ENCODE measurements at places on chromosomes 3 and 15.
A peak's percentile ranks its signal among the peaks of the same experiment; 100 is the strongest.

GRCh38 chr15:29682781-29683180 lies 139.5 kb downstream of the TJP1 start:
- DNase-seq, result no peak

- no peak for DNase-seq
These were observed 53.5 kb downstream of the MSL2 start for GRCh38 chr3:136142592-136142991.

DNA sequence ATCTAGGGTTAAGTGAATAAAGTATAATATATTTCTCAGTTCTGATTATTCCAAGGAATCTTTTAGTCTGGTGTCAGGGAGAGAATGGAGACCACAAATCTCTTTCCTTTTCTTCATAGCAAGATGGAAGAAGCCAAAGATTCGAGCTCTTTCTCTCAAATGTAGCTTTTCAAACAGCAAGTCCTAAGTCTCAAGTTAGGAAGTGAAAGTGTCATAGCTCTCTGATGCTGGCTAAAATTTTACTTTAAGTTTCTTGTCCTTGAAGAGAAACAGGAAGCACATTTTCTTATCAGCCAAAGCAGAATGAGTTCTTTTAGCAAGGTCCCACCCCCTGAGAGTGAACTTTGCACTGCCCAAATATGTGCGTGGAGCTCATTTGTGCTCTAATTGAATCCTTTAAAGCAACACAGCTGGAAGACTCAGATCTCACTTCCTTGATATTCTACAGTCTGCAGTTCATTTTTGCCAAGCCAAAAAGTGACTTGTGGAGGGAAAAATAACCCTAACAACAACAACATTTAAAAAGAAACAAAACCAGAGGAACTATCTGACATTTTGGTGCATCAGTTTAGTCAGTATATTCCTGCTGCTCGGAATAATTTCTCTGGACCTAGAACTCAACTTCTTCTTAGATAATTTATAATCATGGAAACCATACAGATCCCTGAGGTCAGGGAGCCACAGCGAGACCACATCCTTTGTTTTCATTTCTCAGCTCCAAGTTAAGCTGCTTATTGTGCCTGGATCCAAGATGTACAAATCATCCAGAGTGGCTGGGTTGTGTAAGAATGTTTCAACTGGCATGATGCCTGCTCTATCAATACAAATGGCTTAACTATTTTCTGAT lies 238.7 kb upstream of the P2RY1 start:
- DNase-seq, result no peak

- peak; percentile 53 for DNase-seq
These were observed 97.3 kb downstream of the NPAP1 start for GRCh38 chr15:24772686-24773373.

DNA sequence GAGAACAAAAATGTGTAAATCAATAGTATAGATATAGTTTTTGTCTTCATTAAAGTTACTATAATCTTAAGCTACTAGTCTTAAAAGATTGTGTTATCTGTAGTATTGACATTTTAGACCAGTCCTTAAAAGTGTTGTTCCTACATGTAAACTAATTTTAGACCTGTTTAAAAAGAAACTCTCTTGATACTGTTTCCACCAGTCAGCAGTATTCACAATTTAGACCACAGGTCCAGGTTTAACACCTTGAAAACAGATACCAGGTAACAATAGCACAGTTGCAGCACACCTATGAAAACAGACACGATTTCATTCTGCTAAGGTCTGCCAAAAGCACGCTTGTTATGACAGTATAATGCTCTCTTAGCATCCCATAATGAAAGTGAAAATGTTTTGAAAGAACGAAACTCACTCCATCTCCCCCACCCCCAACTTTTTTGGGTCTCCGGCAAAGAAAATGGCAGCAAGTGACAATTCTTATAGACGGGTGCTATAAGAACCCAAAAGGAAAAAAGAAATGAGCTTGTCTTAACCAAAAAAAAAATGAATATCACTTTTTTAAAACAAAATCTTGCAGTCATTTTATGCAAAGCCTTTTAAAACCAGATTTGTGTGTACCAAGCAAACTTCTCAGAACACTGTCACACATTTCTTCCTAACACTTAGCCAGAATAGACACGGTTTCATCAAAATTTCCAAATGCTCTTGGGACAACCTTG lies 1.6 kb downstream of the EIF4E3 start:
- peak; percentile 47 for DNase-seq

DNA sequence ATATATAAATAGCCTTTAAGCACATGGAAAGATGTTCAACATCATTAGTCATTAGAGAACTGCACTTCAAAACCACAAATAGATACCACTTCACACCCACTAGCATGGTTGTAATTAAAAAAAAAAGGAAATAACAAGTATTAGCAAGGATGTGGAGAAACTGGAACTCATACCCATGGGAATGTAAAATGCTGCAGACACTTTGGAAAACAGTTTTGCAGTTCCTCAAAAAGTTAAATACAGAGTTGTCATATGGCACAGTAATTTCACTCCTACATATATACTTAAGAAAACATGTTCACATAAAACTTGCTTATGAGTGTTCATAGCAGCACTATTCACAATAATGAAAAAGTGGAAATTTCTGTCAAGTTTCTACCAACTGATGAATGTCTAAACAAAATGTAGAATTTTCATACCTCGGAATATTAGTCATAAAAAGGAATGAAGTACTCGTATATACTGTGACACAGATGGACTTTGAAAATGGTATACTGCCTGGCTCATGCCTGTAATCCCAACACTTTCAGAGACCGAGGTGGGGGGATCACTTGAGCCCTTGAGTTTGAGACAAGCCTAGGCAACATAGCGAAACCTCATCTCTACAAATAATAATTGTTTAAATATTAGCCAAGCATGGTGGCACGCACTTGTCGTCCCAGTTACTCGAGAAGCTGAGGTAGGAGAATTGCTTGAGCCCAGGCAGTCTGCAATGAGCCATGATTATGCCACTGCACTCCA lies 28.1 kb downstream of the BCL2A1 start:
- DNase-seq, result no peak

- no peak for DNase-seq
These were observed 42.1 kb upstream of the RARB start for GRCh38 chr3:25385807-25386460.

DNA sequence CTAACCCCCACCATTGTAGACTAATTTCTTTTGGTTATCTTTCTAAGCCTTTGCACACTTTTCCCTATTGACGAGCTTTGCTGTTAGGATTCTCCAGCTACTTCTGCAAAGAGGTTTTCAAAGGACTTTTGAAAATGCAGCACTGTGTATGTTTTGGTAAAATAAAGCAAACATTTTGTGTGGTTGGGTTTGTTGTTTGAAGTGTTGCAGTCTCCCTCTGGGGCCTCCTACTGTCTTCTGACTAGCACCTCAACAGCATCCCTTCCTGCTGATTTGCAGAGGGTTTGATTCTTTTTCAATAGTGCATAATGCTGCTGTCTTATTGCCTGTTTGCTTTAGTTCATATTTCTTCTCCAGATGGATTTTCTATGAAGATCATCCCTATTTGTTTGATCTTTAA lies 775.1 kb upstream of the CFAP20DC start:
- no peak for DNase-seq

GRCh38 chr15:48720646-48721045 lies 75.1 kb upstream of the FBN1 start:
- DNase-seq, result no peak

GRCh38 chr3:138459619-138460535 lies 25.5 kb downstream of the ESYT3 start:
- DNase-seq, result no peak

GRCh38 chr3:46091741-46092701 lies 64.7 kb upstream of the XCR1 start:
- DNase-seq, result no peak

- DNase-seq, result no peak
These were observed 35.3 kb downstream of the CLASP2 start for GRCh38 chr3:33682770-33683169.

GRCh38 chr3:57729334-57730045 lies 26.6 kb upstream of the SLMAP start:
- no peak for DNase-seq

DNA sequence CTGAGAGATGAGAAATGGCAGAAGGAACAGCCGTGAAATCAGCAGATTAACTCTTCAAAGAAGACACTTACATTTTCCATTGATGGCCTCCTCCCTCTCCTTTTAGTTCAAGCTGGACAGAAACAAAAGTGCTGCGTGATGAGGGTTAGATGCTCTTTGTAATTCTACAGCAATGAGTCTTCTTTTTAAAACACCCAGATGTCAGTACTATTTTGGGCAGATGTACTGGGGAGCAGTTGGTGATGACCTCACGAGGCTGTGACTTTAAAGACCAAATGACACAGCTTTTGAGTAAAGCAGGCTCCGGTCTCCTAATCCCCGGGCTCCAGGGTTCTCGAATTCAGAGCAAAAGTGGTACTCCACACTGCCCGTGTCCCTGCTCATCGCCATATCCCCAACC lies 198.2 kb downstream of the SLCO3A1 start:
- DNase-seq, result no peak

- no peak for DNase-seq
These were observed 46.6 kb downstream of the HHLA2 start for GRCh38 chr3:108342837-108343486.

DNA sequence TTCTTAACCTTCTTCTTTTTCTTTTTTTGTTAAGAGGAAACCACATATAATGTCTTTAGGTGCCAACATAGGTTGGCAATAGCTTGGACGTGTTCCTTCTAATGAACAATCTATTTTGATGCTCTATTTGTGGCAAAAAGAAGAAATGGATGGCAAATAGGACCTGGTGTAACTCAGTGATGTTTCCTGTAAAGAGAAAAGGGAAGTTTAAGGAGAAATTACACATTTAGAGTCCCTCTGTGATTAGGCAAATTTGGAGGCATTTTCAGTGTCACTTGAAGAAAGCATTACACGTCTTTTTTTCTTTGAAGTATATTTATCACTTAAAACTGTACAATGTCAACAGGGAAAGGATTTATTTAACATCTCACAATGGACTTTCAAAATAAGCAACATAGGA lies 327.1 kb downstream of the ZIC1 start:
- DNase-seq, result no peak

GRCh38 chr15:77720655-77721054 lies 87.9 kb upstream of the LINGO1 start:
- no peak for DNase-seq

DNA sequence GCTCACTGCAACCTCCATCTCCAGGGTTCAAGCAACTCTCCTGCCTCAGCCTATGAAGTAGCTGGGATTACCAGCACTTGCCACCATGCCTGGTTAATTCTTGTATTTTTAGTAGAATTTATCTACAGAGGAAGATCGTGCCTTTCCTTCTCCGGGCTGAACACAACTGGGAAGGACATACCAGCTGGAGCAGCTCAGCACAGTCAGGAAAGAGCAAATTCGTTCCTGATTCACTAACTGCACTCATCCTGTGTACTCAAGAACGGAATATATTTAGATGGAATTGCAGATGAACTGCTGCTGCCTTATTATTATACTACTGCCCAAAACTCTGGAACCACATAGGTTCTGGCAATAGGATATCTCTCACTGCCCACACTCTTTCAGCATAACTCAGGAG lies 27.1 kb upstream of the P4HTM start:
- DNase-seq, result no peak

- DNase-seq, result no peak
These were observed 14.5 kb downstream of the RIOX2 start for GRCh38 chr3:97957617-97958311.

- DNase-seq, result peak; percentile 5
These were observed 842 bp downstream of the FSTL1 start for GRCh38 chr3:120449701-120450599.

- DNase-seq, result no peak
These were observed 75.9 kb downstream of the SCN5A start for GRCh38 chr3:38573556-38573955.

GRCh38 chr3:106482451-106482850 lies 613.6 kb upstream of the CBLB start:
- DNase-seq, result no peak

DNA sequence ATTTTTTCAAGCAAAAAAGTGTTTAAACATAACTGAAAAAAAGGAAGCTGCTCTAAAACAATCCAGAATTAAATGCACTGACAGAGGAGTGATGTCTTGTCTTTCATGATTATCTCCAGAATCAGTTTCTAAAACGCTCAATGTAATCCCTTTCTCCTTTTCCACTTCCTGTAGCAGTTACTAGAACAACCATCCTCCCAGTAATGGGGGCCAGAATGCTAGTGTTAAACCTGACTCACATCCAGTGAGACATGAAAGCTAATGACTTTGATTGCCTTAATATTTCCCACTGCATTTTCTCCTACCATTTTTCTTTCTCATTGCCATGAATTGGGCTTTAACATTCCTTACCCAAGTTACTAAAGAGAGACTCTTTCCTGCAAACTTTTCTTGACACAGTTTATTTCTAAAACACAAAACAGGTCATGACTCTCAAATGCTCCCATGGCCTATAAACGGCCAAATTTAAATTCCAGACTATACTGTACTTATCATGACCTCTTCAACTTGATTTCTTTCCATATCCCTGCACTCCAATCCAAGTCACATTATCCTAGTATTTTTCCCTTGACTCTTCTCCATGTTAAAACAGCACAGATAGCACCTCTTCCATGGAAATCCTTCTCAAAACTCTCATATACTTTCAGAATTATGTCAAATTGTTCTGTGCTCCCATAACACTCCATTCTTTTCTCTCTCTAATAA lies 341.4 kb downstream of the NAALADL2 start:
- DNase-seq, result no peak

DNA sequence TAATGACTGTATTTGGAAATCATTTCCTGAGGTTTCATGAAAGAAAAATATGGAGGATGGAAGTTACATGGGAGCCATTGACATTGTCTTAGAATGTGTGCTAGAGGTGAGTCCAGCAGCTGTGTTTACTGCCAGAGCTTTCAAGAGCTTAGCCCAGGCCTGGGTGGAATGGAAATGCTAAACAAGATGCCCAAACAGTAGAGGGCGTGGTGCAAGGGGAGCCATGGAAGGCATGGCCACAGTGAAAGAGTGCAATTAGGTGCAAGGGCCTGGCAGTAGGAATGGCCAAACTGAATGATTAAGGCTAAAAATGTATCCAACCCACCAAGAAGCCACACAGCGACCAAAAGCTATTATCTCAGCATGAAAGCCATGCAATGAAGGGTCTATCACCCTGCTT lies 257.7 kb upstream of the NR2F2 start:
- no peak for DNase-seq

- DNase-seq, result no peak
These were observed 145.3 kb downstream of the TJP1 start for GRCh38 chr15:29676961-29677402.

GRCh38 chr3:112531358-112531781 lies 30.4 kb downstream of the ATG3 start:
- no peak for DNase-seq

DNA sequence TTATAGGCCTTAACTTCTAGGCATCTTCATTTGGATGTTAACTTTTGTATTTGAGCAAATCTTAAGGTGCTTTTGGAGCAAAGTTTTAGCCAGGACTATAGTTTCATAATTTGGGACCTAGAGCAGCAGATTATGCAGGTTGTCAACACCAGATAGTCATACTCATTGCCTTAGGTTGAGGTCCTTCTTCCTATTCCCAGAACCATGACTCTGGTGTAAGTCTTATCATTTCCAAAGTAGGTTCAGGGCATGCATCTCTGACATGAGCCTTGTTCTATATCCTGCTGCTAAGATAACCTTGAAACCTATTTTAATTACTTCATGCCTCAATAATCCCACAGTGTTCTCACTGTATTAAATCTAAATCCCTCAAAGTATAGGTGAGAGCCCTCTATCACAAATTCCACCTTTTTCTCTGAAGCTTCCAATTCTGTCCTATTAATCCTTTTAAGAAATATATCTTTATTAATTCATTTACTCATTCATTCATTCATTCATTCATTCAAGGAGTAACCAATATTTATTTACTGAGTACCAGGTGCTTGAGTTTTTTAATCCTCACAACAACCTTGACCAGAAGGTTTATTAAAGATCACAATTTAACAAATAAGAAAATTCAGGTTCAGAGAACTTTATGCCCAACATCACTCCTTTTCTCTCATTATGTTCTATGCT lies 2.7 kb upstream of the FNDC3B start:
- DNase-seq, result no peak
